ENCODE measurements at places on chromosomes 2 and 18.

DNA sequence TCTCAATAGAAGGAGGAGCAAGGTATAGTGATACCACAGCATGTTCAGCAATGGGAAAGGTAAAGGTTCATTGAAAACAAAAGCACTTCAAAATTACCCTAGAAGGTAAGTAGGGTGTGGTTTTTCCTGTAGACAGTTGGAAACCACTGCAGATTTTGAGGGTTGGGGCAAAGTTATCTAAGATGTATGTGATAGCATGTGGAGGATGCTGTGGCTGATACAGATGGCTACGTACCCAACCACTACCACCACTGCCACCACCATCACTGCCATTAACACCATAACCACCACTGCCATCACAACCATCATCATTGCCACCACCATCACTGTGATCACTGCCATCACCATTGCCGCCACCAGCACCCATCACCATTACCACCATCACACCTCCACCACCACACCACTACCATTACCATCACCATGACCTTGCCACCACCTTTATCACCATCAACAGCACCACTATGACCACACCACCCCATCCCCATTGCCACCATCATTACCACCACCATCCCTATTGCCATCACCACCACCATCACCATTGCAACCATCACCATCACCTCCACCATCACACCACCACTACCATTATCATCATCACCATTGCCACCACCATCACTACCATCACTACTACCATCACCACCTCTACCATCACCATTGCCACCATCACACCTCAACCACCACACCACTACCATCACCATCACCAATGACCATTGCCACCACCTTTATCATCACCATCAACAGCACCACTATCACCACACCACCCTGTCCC lies 3.7 kb downstream of the TMSB10 start:
- DNase-seq, result no peak

DNA sequence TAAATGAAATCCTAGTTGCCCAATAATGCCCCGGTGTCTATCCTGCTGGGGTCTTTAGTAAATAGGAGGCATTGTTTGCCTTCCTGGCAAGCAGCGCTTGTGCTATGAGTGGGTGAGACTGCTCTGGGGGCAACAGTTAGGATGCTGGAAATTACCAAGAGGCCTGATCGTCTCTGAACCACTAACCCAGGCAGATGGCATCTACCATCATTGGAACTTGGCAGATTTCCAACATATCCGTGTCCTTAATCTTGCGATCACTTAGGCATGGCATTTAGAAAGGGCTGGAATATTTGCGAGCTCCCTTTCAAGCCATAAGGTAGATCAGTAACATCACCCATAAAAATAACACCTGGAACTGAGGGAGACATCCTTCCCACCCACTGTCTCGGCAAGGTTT lies 18.8 kb upstream of the SH3RF3 start:
- no peak for DNase-seq

- DNase-seq, result no peak
These were observed 7.7 kb downstream of the ASB18 start for GRCh38 chr2:236256366-236256985.

- no peak for DNase-seq
These were observed 1.1 kb downstream of the IGFBP5 start for GRCh38 chr2:216694082-216694825.

DNA sequence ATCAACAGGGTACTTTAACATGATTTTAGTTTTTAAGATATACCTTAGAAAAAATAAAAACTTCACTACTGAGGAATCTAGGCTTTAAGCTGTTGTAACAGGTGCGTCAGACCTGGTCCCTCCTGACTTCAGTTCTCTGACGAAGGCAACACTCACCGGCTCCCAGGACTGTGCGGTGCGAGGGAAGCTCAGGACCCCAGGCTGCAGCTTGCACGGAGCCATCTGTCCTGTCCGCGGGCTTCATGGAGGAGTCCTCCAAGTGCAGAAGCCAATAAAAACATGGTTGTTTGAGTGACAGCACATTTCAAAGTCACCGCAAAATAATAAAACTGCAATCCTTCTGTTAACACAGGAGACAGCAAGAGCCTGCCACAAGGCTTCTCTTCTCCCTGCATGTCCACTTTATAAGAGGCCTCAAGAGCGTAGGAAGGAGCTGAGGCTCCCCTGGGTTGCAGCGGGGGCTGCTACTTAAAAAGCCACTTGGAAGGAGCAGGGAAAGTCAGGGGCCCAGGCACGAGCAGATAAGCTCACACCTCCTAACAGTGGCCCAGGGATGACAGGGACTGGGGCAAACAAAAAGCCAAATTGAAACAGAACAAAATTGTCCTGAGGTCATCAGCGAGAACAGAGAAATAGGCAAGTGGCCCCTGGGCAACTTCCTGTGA lies 4.6 kb downstream of the HJURP start:
- no peak for DNase-seq

- no peak for DNase-seq
These were observed 801.2 kb upstream of the PIK3C3 start for GRCh38 chr18:41153871-41154270.

GRCh38 chr2:110732422-110733413 lies at the start of gene ACOXL:
TSS of gene ACOXL (plus strand) at chr2:110732573. CDS start at chr2:110768390, 35,817 bp downstream.
- no peak for DNase-seq

DNA sequence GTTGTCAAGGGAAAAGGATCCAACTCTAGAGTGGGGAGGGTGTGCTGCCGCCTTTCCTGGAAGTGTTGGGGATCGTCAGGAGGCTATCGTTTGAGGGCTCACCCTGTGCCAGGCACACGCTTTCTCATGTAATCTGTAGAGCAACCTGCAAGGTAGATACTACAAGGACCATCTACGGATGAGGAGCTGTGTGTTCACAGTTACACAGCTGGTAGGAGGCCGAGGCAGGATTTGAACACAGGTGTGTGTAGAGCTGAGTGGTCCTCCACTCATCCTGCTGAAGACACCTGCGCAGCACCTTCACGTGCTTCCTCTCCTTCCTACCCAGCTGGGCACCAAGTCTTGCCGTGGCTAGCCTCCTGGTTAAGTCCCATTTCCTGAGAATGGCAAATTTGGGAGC lies 68.3 kb downstream of the MARCO start:
- DNase-seq, result no peak

DNA sequence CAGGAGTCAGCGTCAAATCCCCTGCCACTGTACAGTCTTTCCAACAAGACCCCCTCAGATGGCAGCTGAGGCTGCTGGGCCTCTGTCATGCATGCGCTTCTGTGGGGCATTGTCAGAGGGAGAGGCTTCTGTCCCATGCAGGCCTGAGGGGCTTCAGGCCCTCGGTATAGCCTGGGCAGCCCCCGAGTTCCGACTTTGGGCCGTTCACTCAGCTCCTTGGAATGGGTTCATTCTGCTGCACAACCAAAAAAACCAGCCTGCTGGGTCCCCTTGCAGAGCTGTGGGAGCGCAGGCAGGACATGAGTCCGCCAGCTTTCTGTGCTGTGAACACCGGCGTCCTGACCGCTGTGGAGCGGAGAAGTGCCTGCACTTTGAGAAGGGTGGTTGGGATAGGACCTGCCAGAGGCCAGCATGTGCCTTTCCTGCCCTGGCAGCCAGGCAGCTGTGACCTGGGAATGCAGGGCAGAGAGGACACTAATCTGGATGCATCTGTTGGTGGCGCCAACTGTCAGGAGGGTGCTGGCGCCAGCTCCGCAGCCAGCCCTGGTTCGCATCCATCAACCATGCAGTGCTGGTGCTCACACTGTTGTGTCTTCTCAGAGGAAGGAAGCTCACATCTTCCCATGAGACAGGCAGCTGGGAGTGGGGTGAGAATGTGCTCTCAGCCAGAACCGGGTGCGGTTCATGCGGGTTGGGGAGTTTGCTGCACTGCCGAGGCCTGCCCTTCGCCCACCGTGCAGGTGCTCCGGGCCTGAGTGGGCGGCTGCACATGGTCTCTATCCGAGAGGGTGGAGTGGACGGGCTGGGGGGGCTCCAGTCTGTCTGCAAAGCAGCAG lies 14.3 kb downstream of the ARHGEF4 start:
- DNase-seq, result no peak

DNA sequence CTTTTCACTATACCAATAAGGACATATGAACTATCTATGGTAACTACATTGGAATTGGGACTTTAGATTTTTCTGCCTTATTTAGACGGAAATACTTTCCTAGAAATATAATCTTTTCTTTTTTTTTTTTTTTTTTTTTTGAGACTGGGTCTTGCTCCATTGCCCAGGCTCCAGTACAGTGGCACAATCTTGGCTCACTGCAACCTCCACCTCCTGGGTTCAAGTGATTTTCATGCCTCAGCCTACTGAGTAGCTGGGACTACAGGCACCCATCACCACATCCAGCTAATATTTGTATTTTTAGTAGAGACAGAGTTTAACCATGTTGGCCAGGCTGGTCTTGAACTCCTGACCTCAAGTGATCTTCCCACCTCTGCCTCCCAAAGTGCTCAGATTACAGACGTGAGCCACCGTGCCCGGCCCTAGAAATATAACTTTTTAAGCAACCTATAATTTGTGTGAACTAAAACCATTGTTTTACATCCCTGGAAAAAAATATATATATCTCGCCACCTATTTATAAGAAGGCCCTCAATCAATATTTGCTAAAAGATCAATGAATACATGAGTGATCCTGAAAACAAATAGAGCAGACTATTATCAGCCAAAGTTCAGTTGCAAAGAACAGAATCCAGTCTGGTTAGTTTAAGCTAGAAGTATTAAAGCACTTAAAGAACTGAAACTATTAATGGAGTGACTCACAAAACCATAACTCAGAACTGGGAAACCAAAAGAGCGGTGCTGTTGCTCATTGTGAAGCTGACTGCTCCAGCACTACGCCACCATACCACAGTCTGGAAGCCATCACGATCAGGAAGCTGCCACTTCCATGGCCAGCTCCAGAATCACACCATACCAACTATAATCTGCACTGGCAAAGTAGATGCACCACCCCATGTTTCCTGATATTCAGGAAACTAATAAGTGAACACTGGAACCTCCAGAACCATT lies 8.4 kb upstream of the HNRNPLL start:
- DNase-seq, result no peak
